ENCODE measurements at places on chromosomes 1 and 21. TPM values are rescaled to one million over a fixed set of nuclear protein-coding genes. Genes with fewer than 3 reads are reported as not detected.

The OR2T33 gene
- not detected for total RNA-seq

The PDC gene
- total RNA-seq, result not detected

The BEND5 gene
- total RNA-seq, result 0.72 TPM

The ADCY10 gene
- total RNA-seq, result not detected

The LCE2C gene
- total RNA-seq, result not detected

The PTCH2 gene
- not detected for total RNA-seq

The LCE1A gene
- total RNA-seq, result not detected

The AMY1A gene
- total RNA-seq, result not detected

The TNFRSF9 gene
- 3.1 TPM for total RNA-seq
